ENCODE measurements at places on chromosomes 2 and 18.

- no peak for DNase-seq
Observed at GRCh38 chr2:62364791-62365528, 141.0 kb downstream of the TMEM17 start.

- DNase-seq: no peak
Observed at GRCh38 chr2:141767051-141767450, 363.8 kb downstream of the LRP1B start.

- no peak for DNase-seq
Observed at GRCh38 chr18:8525692-8526091, 83.5 kb upstream of the RAB12 start.

DNA sequence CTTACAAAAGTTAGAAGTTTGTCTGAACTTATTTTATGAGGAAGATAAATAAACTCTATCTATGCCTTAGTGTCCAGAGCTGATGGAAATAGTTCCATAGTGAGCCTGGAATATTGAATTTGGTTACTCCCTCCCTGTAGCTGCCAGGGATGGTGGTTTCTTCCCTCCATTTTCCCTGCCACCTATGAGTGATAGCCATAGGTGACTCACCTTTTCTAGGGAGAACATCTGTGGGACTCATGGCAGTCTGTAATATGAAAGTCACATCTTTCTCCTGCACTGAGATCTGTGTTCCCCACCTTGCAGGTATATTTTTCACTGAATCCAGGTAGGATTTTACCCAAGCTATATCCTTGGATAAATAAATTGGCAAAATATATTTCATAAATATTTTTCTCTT is 148.8 kb downstream of the TPGS2 start:
- DNase-seq: no peak

DNA sequence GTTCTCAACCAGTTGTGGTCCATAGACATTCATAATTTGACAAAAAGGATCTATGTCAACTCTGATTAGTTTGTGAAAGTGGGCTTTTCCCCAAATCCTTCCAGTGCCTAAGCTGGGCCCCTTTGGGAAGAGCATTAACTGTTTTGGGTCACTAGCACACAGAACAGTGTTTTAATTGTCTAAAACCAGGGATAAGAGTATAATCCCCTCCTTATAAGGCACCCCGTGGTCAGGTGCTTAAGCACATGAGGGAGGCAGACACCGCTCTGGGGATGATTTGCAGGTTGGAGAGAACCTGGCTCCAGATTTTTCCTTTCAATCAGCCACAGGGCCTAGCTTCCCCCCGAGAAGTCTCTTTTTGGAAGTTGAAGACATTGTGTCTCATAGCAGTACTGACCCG is 53.6 kb upstream of the RFX8 start:
- DNase-seq: no peak

DNA sequence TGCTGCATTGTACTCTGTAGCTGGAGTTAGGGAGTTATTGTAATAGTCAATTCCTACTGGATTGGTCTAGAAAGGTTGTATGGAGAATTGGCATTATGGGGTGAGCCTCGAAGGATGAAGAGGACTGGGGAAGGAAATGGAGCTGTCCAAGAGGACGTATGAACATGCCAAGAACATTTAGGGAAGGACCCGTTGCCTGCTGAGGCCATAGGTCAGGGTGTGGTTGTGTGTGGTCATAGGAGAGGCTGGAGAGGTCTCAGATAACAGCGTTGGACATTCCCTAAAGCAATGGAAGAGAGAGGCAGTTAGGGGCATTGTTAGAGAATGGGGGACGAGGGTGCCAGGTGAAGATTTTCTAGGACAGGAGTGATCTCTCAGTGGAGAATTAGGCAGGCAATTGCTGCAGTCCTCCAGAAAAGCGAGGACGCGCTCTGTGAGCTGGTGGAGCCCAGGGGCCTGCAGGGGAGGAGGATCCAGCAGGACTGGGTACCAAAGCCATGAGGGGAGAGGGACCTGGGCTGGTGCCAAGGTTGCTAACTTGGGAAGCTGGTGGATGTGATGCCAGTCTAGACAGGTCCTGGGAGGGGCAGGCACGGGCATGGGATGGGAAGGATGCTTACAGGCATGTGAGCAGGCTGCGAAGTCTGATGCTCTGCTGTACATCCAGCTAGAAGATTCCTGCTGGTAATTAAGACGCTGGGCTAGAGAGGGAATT is 9.4 kb upstream of the PSD4 start:
- no peak for DNase-seq

DNA sequence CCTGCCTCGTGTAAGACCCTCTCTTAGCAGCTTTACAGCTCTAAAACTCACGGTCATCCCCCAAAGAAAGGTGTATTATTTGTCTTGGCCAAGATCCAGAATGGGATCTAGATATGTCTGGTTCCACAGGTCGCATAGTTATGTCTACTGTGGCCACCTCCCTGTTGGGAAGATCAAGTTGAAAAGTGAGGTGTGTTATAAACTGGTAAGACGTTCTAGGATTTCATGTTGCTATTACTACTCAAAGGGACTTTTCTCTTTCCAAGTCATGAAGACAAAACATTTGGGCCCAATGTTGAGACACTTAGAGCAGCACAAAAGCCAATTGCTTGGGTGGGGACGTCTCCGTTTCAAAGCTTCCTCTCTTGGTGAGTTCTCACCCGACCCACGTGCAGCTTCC is 766.0 kb downstream of the RNF144A start:
- DNase-seq: no peak

- no peak for DNase-seq
Observed at GRCh38 chr2:42164046-42164445, 5.1 kb upstream of the EML4 start.

DNA sequence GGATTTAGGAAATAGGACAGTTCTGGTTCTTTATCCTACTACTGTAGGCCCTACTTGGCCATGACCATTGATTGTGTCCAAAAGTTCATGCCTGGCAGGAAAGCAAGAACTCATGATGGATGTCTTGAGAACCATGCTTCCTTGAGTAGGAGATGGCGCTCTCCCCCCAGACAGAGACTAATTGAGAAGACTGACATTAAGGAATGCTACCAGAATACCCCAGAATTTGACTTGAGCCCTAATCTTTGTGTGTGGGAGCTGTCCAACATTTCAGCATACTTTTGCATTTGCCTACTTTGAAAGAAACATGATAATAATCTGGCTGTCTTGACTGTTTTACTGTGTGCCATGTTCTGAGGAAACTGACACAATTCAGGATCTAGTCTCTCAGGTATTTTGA is 23.3 kb downstream of the MAPRE3 start:
- no peak for DNase-seq

- DNase-seq: no peak
Observed at GRCh38 chr18:8745355-8746014, 40.1 kb downstream of the MTCL1 start.

DNA sequence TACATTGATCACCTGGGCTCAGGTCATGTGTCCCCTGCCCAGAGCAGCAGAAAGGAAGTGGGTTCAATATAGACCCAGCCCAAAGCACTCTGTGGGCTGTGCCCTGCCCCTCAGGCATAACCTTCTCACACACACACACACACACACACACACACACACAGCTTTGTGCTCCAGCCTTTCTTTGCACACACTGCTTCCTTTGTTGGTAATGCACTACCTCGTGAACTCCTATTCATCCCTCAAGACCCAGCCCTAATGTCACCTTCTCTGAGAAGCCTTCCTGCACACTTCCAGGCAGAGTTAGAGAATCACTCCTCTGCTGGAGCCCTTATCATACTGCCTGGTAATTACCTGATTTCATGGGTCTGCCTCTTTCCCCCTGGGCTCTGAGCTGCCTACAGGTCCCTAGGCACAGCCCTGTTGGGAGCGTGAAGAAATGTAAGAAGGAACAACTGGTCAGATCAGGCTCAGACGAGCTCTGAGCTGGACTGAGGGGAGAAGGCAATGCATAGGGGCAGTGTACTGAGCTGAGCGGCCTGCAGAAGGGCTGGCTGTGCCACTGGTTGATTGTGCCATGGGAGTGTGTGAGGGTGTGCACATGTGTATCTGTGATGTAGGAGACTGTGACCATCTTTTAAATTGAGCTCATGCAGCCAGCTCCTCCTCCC is 210.3 kb downstream of the GLI2 start:
- DNase-seq: no peak

- DNase-seq: no peak
Observed at GRCh38 chr2:26017464-26018183, 16.3 kb upstream of the RAB10 start.

DNA sequence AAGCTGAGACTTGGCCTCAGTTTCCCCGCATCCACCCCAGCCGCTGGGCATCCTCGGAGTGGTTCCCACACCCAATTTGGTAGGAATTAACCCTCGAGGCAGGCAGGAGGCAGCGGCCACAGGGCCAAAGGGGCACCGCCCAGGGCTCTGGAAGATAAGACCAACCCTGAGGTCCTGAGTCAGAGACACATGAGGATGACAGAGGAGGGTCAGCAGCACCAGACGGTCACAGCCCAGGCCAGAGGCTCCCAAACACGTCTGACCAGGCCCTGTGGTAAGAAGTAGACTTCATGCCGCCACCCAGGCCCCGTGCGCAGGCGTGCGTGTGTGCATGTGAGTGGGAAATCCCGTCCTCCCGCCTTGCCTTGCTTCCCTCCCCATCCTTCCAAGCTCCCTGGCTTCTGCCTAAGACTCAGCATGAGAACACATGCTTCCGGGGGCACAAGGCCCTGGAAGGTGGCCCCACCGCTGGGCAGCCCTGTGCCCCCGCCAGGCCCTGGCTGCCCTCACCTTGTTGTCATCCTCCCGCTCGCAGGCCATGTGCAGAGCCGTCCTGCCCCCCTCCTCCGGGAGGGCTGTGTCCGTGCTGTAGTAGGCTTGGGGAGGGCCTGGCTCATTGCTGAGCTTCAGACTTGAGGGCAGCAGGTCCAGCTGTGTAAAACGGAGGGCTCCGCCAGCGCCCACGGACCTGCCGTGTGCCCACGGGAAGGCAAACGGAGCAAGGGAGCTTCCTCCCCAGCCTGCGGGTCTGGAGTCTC is 46.3 kb downstream of the ANKMY1 start:
- DNase-seq: no peak

DNA sequence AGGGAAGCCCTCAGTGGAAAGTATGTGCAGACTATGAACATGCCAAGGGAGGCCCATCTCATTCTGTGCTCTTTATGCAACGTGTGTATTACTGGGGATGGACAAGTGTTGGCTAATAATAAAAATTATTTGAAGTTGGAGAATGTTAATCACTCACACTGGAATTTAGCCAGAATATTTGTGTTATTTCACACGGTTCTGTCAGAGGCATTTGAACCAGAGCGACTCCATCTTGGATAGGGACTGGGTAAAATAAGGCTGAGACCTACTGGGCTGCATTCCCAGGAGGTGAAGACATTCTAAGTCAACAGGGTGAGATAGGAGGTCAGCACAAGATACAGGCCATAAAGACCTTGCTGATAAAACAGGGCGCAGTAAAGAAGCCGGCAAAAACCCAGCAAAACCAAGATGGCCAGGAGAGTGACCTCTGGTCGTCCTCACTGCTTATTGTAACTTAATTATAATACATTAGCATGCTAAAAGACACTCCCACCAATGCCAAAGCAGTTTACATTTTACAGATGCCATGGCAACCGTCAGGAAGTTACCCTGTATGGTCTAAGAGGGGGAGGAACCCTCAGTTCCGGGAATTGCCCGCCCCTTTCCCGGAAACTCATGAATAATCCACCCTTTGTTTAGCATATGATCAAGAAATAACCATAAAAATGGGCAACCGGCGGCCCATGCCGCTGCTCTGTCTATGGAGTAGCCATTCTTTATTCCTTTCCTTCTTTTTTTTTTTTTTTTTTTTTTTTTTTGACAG is 2.6 kb upstream of the FZD5 start:
- DNase-seq: no peak

GRCh38 chr2:143451642-143452281 is 322.5 kb downstream of the ARHGAP15 start:
- DNase-seq: no peak

DNA sequence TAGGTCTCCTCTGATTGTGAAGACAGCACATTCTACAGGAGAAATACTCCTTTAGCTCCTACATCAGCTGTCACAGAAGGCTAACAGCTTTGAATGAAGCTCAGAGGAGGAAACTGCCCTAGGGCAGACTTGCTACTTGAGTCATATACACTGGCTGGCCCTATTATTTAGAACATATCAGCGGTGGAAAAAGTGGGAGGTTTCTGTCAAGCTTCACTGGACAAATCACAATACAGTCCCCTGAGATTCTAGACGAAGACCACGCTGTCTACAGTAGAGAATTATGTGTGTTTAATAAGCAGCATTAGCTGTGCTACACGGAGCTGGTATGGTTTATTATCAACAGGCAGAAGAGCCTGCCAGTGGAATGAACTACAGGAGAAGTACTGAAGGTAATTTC is 230.9 kb upstream of the FSIP2 start:
- peak; percentile 80 for DNase-seq

DNA sequence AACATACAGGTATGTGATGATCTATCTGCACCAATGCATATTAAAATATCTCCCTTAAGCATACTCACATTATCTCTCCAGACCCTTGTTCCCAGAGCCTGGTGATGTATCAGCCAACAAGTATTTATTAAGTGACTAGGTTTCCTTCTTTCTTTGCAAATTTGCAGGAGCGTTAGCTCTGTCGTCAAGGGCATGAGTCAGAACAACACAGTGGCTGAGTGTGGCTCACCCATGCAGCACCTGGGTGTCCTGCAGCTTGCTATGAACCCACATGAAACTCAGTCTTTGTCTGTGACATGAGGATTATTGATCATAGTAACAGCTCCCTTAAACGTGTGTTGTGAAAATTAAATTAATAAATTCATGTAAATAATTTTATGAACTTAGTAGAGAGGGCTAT is 96.6 kb downstream of the PIEZO2 start:
- no peak for DNase-seq

DNA sequence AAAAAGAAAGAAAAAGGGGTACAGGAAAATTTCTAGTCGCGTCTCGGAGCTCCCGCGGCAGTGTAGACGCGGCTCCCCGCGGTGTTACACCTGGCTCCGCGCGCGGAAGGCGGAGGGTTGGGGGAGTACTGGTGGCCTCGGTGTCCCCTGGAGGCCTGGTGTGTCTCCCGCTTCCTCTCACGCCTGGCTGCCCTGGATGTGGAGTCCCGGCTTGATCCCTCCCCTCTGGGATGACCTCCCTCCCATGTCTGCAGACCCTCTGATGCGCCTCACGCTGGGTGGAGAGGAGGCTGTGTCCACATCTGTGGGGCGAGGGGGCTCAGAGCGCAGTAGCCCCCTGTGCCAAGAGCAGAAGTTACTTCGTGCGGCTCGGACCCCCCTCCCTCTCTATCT is 1.2 kb downstream of the KIF5C start:
- no peak for DNase-seq

DNA sequence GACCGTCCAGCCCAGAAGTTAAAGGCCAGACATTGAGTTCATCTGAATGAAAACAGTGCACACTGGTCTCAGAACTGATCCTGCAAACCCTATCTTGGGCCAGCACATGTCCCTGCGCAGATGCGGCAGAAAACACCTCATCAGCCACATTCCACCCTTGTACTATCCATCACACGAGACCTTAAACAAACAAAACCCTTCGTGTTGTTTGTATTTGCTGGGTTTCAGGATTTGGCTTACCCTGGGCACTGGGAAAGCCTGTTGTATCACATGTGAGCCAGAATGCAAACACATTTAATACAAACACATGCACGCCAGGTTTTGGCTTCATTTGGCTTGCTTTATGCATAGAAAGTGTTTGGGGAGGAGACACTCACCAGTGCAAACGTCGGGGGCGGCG is 12.5 kb downstream of the WIPF1 start:
- no peak for DNase-seq

- DNase-seq: no peak
Observed at GRCh38 chr2:186590350-186590758, 498 bp downstream of the ITGAV start.

GRCh38 chr18:56861244-56861643 is 210.1 kb downstream of the WDR7 start:
- DNase-seq: peak; percentile 31

GRCh38 chr2:229869226-229869625 is 52.6 kb downstream of the TRIP12 start:
- DNase-seq: no peak

GRCh38 chr2:100819370-100820272 is at the start of gene NPAS2:
Gene NPAS2 (plus strand): TSS chr2:100820139. CDS start chr2:100904755, 84,616 bp downstream.
- no peak for DNase-seq
